ENCODE measurements at places on chromosomes 5 and 9.

GRCh38 chr9:33044677-33045282 lies 19.7 kb downstream of the DNAJA1 start:
- DNase-seq, result no peak

- DNase-seq, result no peak
Measured at GRCh38 chr9:107971241-107971640, 481.7 kb upstream of the KLF4 start.

DNA sequence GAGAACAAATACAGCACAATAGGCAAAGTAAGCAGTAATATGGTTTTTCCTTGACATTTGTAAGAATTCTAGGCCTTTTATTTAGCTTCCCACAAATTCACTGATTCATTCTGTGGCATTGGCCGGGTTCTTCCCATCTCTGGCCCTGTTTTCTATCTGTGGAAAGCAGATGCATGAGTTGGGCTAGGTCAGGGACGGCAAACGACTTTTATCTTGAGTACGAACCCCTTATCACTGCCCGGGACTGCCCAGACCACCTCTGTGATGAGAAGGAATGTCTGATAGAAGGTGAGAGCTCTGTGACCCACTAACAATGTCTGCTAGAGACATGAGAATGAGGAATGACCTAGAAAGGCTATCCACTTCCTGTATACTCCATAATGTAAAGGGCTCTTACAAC lies 35.4 kb upstream of the ADAM19 start:
- no peak for DNase-seq

- no peak for DNase-seq
Measured at GRCh38 chr5:168570490-168571328, 8.5 kb downstream of the PANK3 start.

GRCh38 chr5:139926797-139927503 lies 116.1 kb downstream of the NRG2 start:
- DNase-seq, result no peak

DNA sequence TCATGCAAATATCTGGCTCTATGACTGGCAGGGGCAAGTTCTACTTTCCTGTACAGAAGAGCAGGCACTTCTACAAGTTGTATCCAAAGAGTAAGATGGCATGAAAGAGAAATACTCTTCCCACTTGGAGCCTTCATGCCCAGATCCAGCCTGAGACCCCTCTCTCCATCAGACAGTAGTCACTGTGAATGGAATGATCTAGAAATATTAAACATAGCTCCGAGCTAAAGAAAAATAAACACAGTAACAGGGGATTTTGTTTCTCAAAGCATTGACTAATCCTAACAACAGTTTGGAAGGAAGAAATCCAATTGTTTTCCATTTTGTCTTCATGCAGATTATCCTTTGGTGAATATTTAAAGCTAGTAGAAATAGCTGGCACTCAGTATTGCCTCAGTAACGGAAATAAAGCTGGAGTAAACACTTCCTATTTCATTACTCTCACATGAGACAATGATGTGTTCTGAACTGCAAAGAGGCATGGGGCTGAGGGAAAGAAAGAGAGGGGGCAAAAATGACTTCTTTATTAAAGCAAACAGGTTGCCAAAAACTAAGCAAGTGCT lies 100.0 kb downstream of the SEMA5A start:
- DNase-seq, result no peak

GRCh38 chr5:169395136-169395535 lies 94.2 kb upstream of the SLIT3 start:
- DNase-seq, result no peak

DNA sequence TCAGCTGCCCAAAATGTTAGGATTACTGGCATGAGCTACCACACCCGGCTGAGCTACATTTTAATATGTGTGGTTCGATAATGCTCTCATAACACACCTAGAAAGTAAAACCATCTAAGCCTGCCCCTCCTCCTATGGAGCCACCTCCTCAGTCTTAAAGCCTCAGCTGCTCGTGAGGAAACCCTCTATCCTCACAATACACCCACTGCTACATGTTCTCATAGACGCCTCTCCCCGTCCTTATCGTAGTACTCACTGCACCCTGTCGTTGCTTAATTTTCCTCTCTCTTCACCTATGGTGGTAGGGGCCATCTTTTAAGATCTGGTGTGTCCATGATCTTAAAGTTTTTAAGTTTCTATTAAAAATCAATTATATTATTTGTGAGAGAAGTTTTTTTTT lies 72.9 kb downstream of the RCL1 start:
- DNase-seq, result no peak

DNA sequence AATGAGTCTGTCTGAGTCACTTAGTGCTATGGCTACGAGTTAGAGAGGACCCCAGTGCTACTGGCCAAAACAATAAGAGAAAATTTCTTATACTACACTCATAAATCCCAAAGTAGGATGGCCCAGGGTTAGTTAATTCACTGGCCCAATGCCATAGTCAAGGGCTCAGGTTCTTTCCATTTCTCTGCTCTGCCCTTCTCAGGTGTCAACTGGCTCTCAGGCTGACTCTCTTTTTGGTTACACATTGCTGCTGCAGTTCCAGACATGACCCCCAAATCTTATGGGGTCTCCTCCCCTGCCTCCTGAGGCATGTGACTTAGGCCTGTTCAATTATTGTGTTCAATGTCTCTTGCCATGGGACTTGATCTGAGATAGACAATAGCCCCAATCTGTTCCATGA lies 70.4 kb downstream of the ARHGEF37 start:
- no peak for DNase-seq

DNA sequence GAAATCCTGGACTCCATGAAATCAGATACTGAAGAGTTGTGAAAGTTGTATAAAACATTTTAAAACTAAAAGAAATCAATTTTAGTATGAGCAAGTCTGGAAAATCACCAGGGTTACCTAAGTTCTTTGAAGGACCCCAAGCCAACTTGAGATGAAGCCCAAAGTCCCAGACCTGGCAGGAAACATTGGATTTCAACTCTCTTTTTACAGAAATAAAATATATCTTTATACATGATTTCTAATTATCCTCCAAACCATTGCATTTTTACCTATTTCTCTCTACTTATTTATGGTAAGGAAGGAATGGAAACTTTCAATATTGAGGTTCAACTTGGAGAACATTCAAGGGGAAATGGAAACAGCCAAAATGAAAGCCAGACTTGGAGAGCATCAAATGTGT lies 390.6 kb upstream of the C9orf72 start:
- no peak for DNase-seq

GRCh38 chr5:59620535-59621212 lies 272.9 kb downstream of the PDE4D start:
- DNase-seq, result no peak

DNA sequence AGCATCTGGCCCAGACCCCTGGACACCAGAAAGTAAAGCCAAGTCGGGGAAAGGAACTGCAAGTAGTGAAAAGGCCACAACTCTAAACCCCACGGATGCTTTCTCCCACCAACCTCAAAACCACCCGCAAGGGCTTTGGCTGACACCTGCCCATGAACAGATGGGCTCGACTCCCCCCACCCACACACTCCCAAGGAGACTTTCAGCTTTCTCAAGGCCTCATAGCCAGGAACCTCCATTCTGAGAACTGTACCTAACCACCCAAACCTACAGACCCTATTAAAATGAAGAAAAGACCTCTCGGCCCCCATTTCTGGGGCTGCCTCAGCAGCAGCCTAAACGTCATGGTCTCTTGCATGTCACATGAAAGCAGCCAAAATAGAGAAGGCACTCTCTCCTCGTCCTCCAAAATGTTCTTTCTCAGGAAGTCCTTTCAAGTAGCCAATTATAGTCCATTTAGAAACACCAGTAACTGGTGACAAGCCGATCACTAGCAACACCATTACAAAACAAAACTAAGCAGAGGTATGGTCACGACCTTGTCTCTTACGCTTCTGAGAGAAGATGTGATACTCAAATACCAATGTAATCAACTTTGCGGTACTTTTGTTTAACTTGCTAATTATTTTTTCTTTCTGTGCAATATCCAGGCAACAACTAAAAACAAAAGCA lies 2.9 kb downstream of the B4GALT1 start:
- DNase-seq, result no peak

- DNase-seq, result no peak
Measured at GRCh38 chr5:143218517-143219170, 184.8 kb downstream of the NR3C1 start.

DNA sequence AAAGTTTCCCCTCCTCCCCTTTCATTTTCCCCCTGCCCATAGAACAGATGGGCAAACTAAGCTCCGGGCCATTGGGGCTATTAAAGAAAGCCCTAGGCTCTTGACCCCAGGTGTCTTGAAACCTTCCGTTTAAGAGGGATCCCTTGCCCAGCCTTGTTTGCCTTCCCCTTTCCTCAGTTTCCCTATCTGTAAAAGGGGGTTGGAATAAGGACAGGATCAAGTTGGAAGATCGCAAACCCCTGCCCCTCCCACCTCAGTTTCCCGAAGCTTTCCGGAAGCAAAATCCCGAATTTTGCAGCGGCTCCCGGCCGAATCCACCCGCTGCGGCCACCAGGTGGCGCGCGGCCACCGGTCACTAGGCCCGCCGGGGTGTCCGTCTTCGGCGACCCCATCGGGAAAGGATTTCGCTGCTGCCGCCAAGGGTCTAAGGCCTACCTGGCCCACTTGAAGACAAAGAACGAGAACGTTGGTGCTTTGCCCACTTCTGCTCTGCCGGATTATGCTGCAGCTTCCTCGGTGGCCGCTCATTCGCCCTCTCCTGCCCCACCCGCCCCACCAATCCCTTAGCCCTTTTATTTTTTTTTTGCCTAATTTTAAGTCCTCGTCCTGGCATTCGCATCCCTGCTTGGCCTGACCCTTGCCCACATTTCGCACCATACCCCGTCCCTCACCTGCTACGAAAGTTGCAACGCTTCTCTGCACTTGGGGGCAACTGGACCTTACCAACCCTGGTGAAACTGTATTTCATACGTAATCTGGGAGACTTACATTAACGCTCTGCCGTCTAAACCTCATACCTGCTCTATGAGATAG lies 962 bp upstream of the NR6A1 start:
- DNase-seq, result no peak

GRCh38 chr9:112000743-112001142 lies 104.1 kb downstream of the UGCG start:
- DNase-seq, result no peak

DNA sequence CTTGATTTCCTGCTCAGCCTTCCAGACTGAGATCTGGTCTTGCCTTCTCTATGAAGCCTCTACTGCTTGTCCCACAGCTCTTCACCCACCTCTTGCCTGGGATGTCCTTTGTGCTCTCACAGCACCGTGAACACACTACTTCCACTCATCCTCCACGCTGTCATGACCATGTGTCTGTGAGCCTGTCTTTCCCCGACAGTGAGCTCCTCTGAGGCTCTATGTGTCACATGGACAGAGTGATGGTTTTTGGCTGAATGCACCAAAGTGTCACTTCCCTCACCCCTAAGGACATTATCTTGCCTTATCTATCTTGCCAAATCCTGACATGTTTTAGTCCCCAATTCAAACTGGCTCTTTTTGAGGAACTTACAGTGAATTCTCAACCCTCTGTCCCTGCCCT lies 11.3 kb downstream of the PHYKPL start:
- no peak for DNase-seq

DNA sequence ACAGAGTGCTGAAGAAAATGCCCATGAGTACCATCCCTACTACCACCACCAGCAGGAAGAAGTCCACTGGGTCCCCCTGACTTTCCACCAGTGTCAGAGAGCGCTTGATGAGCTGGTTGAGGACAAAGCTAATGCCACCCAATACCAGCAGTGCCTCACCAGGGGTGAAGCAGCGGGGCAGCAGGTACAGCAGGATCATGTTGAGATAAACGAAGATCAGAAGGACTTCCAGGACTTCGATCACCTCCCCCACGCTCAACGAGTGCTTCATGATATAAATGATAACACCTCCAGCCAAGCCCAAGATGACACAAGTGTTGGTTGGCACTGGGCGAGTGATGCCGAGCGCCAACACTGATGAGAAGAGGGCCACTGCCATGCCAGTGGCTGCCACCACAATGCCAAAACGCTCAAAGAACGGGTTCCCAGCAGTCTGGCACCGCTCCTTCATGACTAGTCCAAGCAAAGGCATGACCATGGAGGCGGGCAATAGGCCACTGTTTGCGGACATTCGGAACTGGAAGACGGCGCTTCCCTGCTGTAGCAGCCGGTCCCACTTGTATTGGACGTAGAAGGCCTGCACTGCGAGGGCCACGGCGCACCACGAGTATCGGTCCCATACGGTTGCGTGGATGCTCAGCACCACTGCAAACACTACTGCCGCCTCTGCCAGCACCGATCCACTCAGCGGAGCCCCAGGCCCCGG lies 679 bp downstream of the DOLK start:
- no peak for DNase-seq

DNA sequence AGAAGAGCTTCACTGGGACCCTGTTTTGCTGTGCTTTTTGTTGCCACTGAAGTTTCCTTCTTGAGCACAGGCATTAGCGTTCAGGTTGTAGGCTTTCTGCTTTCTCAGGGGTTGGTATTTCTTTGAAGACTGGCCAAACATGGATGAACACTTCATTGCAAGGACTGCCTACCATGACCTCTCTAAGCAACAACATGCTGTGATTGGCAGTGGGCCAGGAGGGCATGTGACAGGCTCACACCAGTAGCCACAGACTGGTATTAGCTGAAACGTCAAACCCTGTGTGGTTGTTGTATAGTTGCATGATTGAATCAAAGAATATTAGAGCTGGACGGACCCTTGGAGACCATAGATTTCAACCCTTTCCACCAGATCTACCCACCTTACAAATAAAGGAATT lies 20.0 kb upstream of the MLANA start:
- no peak for DNase-seq

DNA sequence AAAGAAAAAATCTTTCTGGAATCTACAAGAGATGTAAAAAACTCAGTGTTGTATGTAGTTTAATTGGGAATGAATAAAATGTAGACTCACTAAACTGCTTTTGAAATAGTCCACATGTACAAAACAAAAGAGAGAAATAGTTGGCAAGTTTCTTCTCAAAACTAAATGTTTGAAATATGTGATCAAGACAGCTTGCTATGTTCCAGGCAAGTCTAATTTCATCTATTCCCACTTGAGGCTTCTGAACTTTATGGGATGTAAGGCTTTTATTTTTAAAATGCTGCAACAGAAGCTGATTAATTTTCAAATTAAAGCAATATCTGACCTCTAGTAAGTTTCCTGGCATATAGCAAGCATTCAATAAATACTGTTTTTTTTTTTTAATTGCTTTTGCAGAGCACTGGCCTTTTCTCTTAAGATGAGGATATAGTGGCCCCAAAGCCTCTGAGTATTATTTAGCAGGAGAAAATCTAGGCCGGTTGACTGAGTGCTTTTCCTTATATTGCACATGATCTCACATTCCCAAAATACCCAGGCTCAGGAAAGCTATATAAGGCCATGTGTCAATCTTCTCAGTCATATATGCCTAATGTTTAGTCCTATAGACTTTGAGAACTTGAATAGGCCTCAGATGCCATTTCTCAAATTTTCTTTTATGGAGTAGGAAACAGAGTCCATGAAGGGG lies 183.2 kb downstream of the NTRK2 start:
- no peak for DNase-seq

DNA sequence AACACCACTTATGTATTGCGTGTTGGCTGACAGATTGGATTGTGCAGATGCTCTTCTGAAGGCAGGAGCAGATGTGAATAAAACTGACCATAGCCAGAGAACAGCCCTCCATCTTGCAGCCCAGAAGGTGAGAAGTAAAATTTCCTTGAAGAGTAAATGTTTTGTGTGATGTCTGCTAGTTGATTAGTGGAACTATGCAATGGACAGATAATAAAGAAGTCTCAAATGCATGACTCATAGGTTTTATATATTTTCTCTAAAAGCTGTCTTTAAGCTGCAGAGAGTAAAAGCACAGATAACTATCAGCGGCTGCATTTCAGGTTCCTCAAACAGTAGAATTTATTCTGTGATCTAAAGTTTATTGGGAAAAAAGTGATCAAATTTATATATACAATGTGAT lies 27.4 kb downstream of the INVS start:
- no peak for DNase-seq

Measured in right renal cortex interstitium (tissue), 3 donors.